ENCODE measurements at places on chromosomes 12 and 14. TPM values are rescaled to one million over a fixed set of nuclear protein-coding genes. Genes with fewer than 3 reads are reported as not detected.

The CD163L1 gene
- total RNA-seq = not detected

The SOX5 gene
- not detected for total RNA-seq

The B4GALNT1 gene
- total RNA-seq = 19.8 TPM

The GPRC5D gene
- not detected for total RNA-seq

The C14orf132 gene
- total RNA-seq = 2.6 TPM

The RILPL2 gene
- 7.4 TPM for total RNA-seq
